ENCODE measurements at places on chromosomes 4 and X. TPM values are rescaled to one million over a fixed set of nuclear protein-coding genes. Genes with fewer than 3 reads are reported as not detected.
A peak's percentile ranks its signal among the peaks of the same experiment; 100 is the strongest.

- DNase-seq = no peak
Measured at GRCh38 chr4:41156574-41156973, 57.8 kb downstream of the APBB2 start.

DNA sequence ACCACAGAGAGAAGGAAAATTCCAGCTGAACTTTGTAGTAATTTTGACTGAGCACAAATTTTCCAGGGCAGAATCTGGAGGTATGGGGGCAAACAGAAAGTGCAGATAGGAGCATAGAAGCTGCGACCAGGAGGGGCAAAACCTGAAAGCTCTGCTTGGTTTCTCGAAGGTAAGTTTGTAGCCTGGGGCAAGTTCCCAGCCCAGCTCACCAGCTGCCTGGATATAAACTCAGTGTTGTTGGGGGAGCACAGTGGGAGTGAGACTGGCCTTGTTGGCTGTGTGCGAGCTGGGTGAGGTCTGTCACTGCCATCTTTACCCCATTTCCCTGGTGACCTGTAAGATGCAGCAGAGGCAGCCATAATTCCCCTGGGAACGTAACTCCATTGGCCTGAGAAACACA is 213.5 kb upstream of the POF1B start:
- DNase-seq = no peak

- DNase-seq = peak; percentile 76
Measured at GRCh38 chrX:101658661-101659491, 774 bp downstream of the ARMCX2 start.

FDCSP gene
- total RNA-seq = not detected

DNA sequence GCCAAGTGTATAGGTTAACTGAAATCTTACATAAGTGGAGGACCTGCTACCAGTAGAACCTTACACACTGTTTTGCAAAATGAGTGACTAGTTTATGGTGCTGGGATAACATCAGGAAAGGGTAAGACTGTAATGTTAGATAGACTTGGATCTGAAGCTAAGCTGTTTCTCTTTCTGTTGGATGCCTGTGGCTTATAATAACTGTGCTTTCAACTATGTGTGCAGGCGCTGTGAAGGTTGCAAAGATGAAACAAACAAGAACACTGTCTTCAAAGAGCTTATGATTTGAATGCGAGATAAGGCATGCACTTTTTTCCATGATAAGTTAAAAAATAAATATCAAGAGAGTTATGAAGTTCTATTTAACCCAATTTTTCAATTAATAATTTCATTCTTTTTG is 34.5 kb upstream of the LCORL start:
- no peak for DNase-seq

GRCh38 chr4:177214935-177215334 is 94.7 kb upstream of the NEIL3 start:
- DNase-seq = no peak

DNA sequence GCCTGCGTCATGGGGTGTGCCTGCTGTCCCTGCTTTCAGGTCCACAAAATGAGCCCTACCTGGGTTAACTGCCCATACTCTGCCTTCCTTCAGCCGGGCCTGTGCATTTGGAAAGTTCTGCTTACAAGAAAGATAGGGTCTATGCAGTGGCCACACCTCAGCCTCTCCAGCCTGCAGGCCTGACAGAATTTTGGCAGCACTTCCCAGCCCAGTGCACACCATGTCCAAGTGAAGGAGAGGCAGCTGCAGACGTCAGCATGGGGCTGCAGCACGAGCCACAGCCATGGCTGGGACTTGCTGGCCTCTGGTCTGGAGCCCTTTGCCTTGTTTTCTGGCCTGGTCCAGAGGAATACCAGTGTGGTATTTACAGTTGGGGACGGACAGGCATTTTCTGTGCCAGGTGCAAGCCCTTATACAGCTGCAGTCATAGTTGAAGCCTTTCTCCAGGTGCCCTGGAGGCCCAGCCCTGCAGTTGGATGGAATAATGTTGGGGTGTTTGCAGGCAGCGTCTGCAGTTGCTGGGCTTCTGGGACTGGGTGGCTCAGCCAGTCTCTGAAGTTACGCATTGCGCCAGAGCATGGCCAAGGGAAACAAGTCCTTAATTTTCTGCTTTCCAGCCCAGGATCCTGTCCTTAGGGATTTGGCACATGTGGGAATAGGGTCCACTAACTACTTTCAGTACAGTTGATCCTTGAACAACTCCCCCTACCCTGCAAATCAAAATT is 26.2 kb downstream of the JADE1 start:
- DNase-seq = peak; percentile 67

ZNF630 gene
- 4.3 TPM for total RNA-seq

GRCh38 chrX:28586981-28587551 is at the start of gene IL1RAPL1:
Gene IL1RAPL1 (plus strand): TSS chrX:28587446.
- no peak for DNase-seq

- no peak for DNase-seq
Measured at GRCh38 chr4:108417923-108418322, 202.5 kb upstream of the RPL34 start.

DNA sequence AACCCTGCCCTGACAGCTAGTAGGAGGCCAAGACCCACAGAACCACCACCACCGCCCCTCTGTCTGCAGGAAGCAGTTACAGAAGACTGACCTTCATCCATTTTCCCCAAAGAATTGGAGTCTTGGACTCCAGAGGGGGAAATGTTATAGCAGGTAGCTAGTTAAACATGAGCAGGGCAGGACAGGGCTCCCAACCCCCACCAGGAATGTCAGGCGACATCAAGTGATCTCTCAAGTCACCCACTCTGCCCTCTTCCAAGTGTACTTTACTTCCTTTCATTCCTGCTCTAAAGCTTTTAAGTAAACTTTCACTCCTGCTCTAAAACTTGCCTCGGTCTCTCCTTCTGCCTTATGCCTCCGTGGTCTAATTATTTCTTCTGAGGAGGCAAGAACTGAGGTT is 17.1 kb upstream of the AADAT start:
- peak; percentile 11 for DNase-seq

WDR17 gene
- 4.2 TPM for total RNA-seq

RPL34 gene
- 922 TPM for total RNA-seq

GRCh38 chr4:87961993-87962392 is 13.5 kb upstream of the SPP1 start:
- DNase-seq = no peak

- DNase-seq = no peak
Measured at GRCh38 chr4:153728660-153729059, 31.2 kb downstream of the RNF175 start.

DNA sequence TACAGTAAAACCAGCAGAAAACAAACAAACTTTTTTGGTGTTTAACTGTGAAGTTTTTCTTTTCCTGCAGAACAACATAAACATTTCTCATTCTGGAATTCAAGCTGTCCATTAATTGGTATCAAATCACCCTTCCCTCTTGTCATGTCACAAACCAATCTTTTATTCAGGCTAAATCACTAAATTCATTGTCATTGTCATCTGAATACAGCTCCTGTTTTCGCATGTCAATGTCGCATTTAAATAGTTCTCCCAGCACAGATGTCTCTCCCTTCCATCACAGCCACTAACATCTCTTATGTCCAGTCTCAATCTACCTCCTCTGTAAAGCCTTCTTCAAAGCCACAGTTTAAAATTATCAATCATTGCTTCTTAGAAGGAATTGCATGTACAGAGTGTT is 192.1 kb upstream of the PCDH10 start:
- DNase-seq = no peak

TAF9B gene
- total RNA-seq = 13.9 TPM

DNA sequence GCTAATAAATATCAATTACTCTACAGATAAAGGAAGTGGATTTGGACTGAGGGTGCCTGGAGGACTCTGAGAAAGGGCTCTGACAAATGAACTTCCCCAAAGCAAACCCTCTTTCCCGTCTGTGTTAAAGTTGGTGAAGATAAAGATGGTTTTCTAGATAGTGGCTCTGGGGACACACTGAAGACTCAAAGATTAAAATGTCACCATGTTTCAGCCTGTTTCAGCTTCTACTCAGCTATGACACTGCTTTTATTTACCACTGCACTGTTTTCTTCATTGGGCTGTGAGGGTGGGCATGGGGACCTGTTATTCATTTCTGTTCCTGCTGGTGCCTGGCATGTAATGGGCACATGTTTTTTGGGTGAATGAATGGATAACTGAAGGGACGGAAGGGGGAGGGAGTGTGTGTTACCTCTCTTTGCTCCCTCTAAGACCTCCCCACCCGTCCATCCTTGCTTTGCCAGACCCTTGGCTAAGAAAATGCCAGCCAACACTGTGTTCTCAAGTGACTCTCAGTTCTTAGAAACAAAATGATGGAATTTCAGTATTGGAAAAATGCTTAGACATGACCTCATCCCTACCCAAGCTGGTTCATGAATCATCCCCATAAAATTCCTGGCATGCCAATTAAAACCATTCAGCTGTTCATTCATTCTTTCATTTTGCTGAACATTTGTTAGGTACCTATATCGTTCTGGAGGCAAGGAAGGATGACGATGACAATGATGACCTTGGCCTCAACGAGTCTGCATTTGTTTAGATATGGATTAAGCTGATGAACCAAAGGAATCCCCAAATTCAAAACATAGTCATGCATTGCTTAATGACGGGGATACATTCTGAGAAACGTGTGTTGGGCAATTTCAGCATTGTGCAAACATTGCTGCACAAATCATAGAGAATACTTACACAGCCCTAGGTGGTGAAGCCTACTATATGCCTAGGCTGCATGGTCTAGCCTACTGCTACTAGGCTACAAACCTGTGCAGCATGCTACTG is 13.4 kb upstream of the STK32B start:
- DNase-seq = peak; percentile 65

BMX gene
- 3.8 TPM for total RNA-seq

ANXA3 gene
- total RNA-seq = 147 TPM

- no peak for DNase-seq
Measured at GRCh38 chr4:147363514-147363913, 117.4 kb upstream of the EDNRA start.

TCP11X2 gene
- not detected for total RNA-seq

CRMP1 gene
- 5.2 TPM for total RNA-seq

- DNase-seq = peak; percentile 37
Measured at GRCh38 chrX:136711147-136711546, 63.2 kb downstream of the CD40LG start.

GRCh38 chr4:21571100-21571499 is 377.5 kb downstream of the KCNIP4 start:
- no peak for DNase-seq

DNA sequence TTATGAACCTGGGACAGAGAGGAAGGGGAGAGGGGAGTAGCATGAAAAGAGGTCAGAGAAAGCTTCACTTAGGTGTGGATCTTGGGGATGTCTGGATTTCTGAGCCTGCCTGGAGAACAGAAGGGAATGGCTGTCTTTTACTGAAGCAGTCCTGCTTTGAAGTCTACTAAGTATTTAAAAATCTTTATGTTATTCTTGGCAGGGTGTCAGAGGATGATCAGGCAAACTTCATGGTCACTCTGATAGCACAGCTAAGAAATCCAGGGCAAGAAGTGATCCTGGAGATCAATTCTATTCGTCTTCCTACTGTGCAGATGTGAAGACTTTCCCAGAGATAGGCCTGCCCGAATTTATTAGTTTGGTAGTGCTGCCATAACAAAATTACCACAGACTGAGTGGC is 464.4 kb upstream of the BOD1L1 start:
- DNase-seq = no peak

DNA sequence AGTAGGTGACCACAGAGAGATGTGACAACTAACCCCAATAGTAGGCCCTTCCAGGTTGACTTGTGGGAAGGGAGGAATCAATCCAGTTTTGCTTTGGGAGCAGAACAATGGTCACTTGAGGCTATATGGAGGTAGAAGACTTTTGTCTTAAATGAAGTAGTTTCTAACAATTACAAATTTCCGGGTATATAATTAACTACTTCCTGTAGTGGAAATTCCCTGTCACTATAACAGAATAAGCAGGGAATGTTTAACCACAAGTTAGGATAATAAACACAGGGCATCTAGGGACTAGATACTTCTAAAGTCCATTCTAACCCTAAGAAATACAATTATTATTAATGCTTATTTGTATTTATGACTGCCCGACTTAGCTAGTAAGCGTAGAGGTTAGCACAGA is 99.0 kb upstream of the TRPC3 start:
- DNase-seq = no peak

- DNase-seq = no peak
Measured at GRCh38 chr4:179719766-179720450, 2277.7 kb upstream of the AGA start.

GRCh38 chrX:117973110-117973807 is 143.4 kb downstream of the KLHL13 start:
- no peak for DNase-seq

DNA sequence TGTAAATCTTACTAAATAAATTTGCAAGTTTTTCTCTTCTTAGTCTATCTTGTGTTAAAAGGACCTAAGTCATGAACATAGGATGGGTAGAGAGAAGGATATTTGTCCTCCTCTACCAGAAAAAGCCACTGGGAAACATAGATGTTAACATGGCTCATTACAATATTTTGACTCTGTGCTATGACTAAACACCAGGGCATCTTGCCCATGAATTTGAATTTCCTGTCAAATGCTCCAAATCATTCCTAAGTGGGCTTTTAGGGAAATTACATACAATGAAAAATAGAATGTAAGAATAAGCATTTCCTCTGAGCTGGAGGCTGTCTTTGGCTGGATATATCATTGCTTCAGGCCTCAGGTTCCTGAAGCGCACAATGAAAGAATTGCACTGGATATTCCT is 39.1 kb downstream of the ANOS1 start:
- no peak for DNase-seq

GRCh38 chrX:12237131-12237530 is 98.9 kb downstream of the FRMPD4 start:
- DNase-seq = no peak

DDX3X gene
- 268 TPM for total RNA-seq

DNA sequence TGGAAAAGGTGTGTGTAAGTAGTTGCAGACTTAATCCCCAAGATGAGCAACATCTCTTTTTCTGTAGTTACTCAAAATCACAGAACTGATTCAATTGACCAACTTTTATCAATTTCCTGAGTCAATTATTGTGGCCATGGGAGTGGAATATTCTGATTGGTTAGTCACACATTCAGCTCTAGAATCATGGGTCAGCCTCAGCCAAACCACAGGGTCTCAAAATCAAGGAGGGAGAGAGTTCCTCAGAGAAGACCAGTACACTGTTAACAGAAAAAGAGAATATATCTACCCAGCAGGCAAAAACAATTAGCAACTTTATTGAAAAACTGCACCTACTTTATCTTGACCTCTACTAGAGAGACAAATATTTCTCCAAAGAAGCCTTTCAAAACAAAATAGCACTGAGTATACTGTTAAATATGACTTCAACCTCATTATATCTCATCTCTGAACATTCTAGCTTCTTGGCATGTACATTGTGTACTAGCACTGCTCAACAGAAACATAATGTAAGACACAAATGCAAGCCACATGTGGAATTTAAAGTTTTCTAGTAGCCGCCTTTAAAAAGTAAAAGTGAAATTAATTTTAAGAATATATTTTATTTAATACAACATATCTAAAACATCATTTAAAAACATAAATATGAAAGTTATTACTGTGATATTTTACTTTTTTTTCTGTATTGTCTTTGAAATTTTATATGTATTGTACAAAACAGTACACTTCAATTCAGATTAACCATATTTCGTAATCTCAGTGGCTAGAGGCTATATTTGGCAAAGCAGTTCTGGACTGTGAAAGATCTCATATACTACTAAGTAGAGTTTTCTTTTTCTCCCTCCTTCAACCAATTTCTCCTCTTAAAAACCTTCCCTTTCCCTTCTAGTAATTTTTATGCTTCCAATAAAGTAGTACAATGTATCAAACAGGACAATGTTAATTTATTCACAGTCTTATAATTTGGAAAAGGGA is 11.8 kb upstream of the LCORL start:
- DNase-seq = no peak
